ENCODE measurements at places on chromosomes 13 and 19. TPM values are rescaled to one million over a fixed set of nuclear protein-coding genes. Genes with fewer than 3 reads are reported as not detected.

The FCHO1 gene
- total RNA-seq, result 0.43 TPM

The BCAM gene
- total RNA-seq, result 10.3 TPM

The CRB3 gene
- 0.43 TPM for total RNA-seq

The TMEM259 gene
- total RNA-seq, result 84.6 TPM

The LILRB5 gene
- total RNA-seq, result not detected

The KRTDAP gene
- total RNA-seq, result not detected

The GPR183 gene
- 4.5 TPM for total RNA-seq

The CFD gene
- 3.9 TPM for total RNA-seq

The WDR62 gene
- 7.8 TPM for total RNA-seq

The UNC13A gene
- total RNA-seq, result 0.64 TPM

The ZNF681 gene
- 0.32 TPM for total RNA-seq

The LYPD5 gene
- total RNA-seq, result 0.43 TPM

The IZUMO2 gene
- total RNA-seq, result not detected

The ASPDH gene
- not detected for total RNA-seq

The SMIM24 gene
- total RNA-seq, result not detected

The ZNF850 gene
- total RNA-seq, result 3.2 TPM

The ZNF729 gene
- total RNA-seq, result not detected

The SACS gene
- total RNA-seq, result 87.7 TPM

The IGFL3 gene
- not detected for total RNA-seq

The CASP14 gene
- total RNA-seq, result not detected

The PEG3 gene
- 0.32 TPM for total RNA-seq

The NAPSA gene
- total RNA-seq, result under 0.01 TPM

The ARGLU1 gene
- total RNA-seq, result 51.0 TPM

The ZNF808 gene
- 23.3 TPM for total RNA-seq

The CEACAM5 gene
- total RNA-seq, result not detected

The GPC5 gene
- not detected for total RNA-seq

The APOC4 gene
- not detected for total RNA-seq

The DCT gene
- total RNA-seq, result not detected

The SLITRK6 gene
- total RNA-seq, result not detected

The BORCS8 gene
- total RNA-seq, result 19.0 TPM

The SLC8A2 gene
- not detected for total RNA-seq

The ATXN8OS gene
- total RNA-seq, result not detected

The MIA gene
- not detected for total RNA-seq

The POU2F2 gene
- 1.3 TPM for total RNA-seq

The LIPE gene
- total RNA-seq, result 3.0 TPM

The CADM4 gene
- total RNA-seq, result 22.0 TPM

The XAB2 gene
- 34.1 TPM for total RNA-seq

The LSM7 gene
- 69.3 TPM for total RNA-seq

The ZNF28 gene
- 18.6 TPM for total RNA-seq

The STOML3 gene
- total RNA-seq, result not detected

The ZNF90 gene
- 0.97 TPM for total RNA-seq

The LILRA1 gene
- not detected for total RNA-seq

Measured in fibroblast of villous mesenchyme (primary cell).